ENCODE measurements at places on chromosomes 4 and X.

GRCh38 chrX:155666741-155667140, 54.0 kb upstream of the TMLHE start:
- DNase-seq, result no peak

DNA sequence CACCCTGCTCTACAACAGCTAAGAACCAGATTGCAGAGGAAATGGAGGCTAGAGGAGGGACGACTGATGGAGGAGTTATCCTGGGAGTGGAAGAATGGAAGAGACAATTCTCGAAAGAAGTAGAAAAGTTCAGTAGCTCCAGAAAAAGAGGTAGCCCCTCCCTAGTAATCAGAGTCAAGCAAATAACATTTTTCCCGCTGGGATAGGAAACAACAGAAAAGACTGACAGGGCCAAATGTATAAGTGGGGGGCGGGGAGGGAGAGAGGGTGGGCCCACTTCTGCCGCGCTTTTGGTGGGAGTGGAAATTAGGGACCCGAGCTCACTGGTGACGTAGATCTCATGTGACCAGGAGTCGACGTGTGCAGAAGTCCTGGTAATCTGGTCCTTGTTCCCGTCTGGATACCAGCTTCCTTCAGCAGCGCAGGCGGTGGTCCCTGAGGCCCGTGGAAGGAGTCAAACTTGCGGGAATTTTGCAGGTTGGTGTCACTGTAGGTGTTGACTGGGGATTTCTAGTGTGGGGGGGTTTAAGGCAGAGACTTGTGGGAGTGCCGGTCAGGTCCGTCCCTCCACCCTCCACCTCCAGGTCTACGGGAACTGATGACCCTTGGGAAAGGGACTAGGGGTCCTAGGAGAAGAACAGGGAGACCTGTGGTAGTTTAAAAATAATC, at the start of gene TCEAL9:
TSS of gene TCEAL9 (plus strand) at position 377 of the 669 bp plus-strand sequence. CDS start 1,179 bp downstream, outside the sequence.
- peak; percentile 50 for DNase-seq

DNA sequence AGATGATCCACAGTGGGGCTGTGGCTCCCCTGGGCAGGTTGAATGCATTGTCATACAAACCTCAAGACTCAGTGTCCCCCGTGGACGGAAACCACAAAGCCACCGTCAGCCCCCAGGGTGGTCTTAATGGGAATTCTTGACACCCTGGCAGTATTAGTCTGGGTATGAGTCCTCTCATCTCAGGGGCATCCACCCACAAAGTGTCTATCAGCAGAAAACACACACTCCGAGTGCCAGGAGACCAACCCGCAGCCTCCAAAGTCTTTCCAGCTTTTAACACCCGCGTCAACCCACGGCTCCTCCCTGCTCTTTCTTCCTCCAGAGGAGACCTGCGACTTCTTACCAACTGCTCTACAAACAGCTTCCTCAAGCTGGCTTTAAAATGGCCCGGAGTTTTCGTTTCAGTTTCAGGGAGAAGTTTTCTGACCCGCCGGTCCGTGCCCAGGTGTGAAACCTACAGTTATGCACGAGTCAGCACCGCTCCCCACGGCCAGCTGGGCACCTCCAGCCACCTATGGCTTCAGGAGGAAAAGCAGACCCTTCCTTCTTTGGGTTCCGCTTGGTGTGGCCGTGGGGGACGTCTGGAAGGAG, 14.4 kb upstream of the ASMTL start:
- no peak for DNase-seq

DNA sequence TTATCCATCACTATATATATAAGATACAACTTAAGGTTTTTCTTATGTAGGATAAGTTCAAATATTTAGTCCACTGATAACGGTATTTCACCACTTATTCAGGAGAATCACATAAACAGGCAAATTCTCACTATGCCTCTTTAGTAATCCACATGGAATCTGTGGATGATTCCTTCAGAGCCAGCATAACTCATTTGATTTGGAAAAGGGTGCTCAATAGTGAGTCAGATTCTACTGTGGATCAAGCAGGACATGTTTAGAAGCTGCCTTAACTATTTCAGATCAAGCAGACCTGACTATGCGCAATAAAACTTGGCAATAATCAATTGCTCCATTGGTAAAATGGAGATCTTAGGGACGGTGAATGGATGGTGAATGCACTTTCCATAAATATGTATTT, 184.1 kb downstream of the CBR4 start:
- DNase-seq, result no peak

GRCh38 chr4:109811707-109812106, 3.9 kb upstream of the GAR1 start:
- no peak for DNase-seq

GRCh38 chrX:115690511-115691216, 129.7 kb downstream of the PLS3 start:
- DNase-seq, result peak; percentile 54

GRCh38 chr4:38676986-38677385, 13.0 kb downstream of the KLF3 start:
- DNase-seq, result no peak

DNA sequence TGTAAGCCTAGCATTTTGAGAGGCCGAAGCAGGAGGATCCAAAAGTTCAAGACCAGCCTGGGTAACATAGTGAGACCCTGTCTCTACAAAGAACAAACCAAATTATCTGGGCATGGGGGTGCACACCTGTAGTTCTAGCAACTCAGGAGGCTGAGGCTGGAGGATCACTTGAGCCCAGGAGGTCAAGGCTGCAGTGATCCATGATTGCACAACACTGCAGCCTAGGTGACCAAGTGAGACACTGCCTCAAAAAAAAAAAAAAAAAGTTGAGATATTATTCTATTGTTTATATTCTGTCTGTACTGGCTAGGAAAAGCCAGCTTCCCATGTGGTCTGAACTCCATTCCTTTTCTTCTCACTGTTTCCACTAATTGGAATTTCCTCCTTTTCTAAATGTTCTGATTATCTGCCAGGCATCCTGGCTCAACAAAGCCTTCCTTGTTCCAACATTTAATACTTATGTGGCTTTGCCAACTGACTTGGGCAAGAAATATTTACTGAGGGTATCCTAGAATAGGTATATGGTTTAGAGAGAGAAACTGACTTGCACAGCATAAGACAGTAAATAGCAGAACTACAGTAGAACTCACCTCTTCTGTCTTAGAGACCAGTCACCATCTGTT, 175.2 kb upstream of the ADAMTS3 start:
- DNase-seq, result no peak

- no peak for DNase-seq
Measured at GRCh38 chr4:26110493-26110892, 196.5 kb downstream of the SMIM20 start.

- no peak for DNase-seq
Measured at GRCh38 chrX:25049357-25049756, 33.6 kb upstream of the ARX start.

GRCh38 chrX:52359614-52360232, 9.1 kb upstream of the XAGE2 start:
- DNase-seq, result no peak

DNA sequence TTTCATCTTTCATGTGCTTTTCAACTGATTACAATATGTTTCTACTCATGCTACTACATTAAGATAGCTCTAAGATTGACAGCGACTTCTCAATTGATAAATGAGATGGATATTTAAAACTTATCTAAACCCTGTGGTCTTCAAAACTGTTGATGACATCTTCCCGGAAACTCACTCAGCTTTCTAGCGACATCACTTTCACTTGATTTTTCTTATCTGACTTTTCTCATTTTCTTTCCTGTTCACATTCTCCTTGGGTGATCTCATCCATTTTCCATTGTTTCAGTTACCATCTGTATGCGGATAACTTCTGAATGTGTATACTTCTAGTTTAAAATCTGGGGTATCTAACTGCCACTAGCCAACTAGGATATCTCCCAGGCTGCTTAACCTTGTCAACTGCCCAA, 3.1 kb downstream of the POLR2B start:
- no peak for DNase-seq

GRCh38 chr4:138182838-138183426, 59.2 kb downstream of the SLC7A11 start:
- peak; percentile 41 for DNase-seq

DNA sequence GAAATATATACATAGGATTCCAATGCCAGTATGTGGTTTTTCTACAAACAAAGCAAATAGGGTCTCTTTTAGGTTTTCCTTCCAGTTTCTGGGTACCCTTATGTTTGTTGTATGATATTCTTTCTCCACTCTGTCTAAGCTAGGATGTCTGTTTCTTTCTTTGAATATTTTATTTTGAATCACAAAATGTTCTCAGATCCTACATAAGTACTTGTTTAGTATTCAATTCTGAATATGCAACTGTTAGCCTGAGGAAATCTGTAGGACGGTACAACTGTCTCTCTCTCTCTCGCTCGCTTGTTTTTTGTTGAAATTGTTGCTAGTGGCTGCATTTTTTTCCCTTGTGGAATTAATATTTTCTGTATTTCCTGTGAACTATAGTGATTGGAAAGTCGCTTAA, 163.2 kb downstream of the CCSER1 start:
- no peak for DNase-seq

DNA sequence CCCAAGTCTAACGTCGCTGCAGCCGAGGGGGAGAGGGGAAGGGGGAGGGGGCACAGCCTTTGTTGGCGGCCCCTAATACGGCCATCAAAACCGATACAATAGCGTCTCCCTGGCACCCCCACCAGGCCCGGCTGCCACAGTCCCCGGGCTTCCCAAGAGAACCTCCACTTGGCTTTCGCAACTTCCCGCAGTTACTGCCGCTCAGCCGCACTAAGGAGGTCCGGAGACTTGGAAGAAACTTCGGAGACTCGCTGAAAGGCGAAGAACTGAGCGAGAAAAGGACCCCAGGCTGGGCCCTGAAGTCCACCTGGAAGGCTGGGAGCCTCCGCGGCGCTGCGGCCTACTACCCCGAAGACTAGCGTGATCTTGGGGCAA, 2.8 kb downstream of the NKX6-1 start:
- no peak for DNase-seq

GRCh38 chr4:26044524-26044923, 130.5 kb downstream of the SMIM20 start:
- no peak for DNase-seq

DNA sequence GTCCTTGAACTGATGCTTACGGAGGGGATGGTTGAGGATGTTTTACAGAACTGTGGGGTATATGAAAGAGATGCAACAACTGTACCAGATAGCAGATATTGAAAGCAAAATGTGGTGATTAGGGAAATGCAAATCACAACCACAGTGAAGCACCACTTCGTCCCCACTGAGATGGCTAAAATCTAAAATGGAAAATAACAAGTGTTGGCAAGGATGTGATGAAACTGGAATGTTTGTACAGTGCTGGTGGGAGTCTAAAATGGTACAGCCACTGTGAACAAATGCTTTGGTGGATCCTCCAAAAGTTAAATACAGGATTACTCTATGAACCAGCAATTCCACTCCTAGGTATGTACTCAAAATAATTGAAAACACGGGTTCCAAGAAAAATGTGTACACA, 22.9 kb downstream of the XG start:
- no peak for DNase-seq

DNA sequence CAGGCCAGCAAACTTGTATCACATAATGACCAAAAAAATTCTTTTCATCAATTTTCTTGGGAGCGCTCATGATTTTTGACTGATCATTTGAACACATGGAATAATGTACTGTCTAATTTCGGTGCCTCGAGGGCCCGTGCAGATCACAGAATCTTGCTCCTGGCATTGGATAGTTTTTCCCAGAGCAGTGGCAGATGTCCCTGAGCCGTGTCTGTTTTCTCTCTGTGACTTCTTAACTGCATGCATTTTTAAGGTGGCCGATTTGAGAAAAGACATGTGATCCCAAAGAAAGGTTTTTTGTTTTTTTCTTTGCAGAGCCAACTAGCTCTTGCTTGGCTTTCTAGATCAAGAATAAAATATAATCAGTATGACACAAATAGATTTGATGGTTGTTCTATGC, 19.7 kb downstream of the GPRIN3 start:
- no peak for DNase-seq

GRCh38 chr4:22407361-22407760, 108.5 kb downstream of the ADGRA3 start:
- no peak for DNase-seq

- DNase-seq, result no peak
Measured at GRCh38 chrX:97766501-97767095, 882.9 kb downstream of the RPA4 start.

DNA sequence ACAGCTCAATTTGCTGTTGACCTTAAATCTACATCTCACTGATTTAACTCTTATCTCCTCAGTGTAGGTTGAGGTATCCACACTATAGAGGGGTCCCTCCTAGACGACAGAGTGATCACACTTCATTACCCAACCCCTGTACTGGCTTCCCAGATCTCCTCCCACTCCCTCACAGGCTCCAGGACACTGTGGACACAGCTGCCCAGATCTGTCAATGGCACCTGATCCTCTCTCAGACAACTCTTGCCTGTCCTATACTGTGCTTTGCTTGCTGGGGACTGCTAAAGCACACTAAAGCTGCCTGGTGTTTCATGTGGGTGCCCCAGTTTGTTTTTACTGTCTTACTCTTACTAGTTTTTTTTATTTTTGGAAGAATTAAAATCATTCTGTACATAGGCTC, 27.9 kb downstream of the RAB40AL start:
- no peak for DNase-seq

DNA sequence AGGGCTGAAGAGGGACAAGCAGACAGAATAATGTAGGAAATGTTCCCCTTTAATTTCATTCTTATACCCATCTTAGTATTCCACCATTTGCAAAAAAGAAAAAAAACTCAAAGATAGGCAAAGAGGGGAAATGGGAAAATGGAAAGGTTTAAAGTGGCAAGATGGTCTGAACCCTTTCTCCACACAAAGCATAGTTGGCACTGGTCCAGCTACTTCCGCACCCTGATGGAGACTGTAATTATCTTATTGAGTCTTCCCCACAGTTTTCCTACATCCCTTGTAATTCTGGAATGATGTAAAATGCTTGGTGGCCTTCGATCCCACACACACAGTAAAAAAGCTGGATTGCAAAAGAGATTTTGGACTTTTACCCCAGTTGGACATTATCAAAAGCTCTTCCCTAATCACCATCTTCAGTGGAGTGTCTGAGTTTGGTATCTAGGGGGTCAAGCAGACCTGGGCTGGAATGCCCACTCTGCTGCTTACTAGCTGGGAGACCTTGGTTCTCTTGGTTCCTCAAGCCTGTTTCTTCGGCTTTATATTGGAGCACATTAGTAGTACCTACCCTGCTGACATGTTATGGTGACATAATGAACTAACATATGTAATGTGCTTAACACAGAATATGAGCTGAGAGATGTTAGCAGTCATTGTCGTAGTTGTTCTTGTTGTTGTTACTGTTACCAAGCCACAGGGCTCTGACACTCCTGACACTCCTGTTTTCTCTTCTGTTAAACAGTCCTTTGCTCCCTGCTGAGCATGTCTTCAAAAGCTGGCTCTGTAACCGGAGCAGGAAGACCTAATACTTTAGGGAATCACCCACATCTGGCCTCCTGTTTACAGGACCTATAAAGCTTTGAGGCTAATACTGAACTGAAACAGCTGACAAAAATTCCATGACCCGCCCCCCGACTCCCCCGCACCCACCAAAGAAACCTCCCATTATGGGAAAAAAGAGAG, 4.7 kb downstream of the SRPX2 start:
- DNase-seq, result no peak

Measured in AG09319 (cell line).